ENCODE measurements at places on chromosomes 7 and 10. TPM values are rescaled to one million over a fixed set of nuclear protein-coding genes. Genes with fewer than 3 reads are reported as not detected.
A peak's percentile ranks its signal among the peaks of the same experiment; 100 is the strongest.

DNA sequence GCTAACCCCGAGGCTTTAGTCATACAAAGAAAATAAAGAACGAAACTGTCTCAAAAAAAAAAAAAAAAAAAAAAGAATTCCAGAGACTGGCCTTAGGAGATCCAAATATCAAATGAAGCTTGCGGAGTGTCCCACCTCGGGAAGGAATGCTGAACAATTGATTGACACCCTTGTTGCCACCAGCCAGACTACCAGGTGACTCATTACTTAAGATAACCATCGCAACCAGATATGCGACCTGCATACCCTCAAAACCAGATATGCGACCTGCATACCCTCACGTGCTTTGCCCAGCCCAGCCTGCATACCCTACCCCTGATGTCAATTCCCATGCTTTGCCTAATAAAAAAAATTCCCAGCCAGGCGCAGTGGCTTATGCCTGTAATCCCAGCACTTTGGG is 2.7 kb upstream of the PRKRIP1 start:
- no peak overlapping the region for H3K27ac ChIP-seq
- no peaks in the 10 kb centered on the region for H3K27me3 ChIP-seq
- H3K4me3 ChIP-seq: no peak overlapping the region
- peaks cover 5% of the 10 kb centered on the region for H3K4me1 ChIP-seq
- H3K36me3 ChIP-seq: no peaks in the 10 kb centered on the region

IQCE gene
- 24.4 TPM for total RNA-seq

IGFBP3 gene
- total RNA-seq: 29,310 TPM

GRCh38 chr7:73786588-73786987 is 16.5 kb upstream of the CLDN3 start:
- no peak overlapping the region for H3K4me3 ChIP-seq
- no peak overlapping the region for H3K27ac ChIP-seq
- no peaks in the 10 kb centered on the region for H3K36me3 ChIP-seq
- no peak for DNase-seq

DNA sequence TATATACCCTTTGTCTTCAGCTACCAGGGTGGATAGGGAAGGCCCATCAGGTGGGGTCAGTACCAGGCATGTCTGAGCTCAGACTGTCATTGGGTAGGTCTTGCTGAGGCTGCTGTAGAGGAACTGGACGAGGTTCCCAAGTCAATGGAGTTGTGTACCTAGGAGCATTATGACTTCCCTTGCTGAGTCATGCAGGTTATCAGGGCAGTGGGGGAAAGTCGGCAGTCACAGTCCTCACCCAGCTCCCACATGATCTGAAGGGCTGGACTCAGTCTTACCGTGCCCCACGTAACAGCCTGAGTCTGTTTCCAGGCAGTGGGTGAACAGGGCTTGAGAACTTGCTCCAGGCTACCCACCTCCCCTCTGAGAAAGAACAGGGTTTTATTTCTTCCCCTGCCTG is 260.8 kb upstream of the COBL start:
- no peak overlapping the region for H3K4me3 ChIP-seq
- H3K27me3 ChIP-seq: no peaks in the 10 kb centered on the region
- H3K36me3 ChIP-seq: no peaks in the 10 kb centered on the region
- no peaks in the 10 kb centered on the region for H3K4me1 ChIP-seq
- DNase-seq: no peak
- no peak overlapping the region for H3K27ac ChIP-seq

CDC14C gene
- total RNA-seq: 0.11 TPM

DNA sequence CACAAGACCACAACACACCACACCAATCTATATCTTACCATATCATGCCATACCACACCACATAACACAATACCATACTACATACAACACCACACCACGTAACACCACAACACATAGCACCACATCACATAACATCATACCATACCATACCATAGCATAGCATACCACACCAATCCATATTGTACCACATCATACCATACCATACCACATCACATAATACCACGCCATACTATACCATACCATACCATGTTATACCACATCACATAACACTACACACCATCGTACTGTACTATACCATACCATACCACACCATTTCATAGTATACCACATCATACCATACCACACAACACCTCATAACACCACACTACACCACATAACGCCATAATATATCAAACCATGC is 335.2 kb upstream of the VWC2 start:
- H3K27me3 ChIP-seq: no peaks in the 10 kb centered on the region
- H3K4me3 ChIP-seq: no peak overlapping the region
- DNase-seq: no peak

DNA sequence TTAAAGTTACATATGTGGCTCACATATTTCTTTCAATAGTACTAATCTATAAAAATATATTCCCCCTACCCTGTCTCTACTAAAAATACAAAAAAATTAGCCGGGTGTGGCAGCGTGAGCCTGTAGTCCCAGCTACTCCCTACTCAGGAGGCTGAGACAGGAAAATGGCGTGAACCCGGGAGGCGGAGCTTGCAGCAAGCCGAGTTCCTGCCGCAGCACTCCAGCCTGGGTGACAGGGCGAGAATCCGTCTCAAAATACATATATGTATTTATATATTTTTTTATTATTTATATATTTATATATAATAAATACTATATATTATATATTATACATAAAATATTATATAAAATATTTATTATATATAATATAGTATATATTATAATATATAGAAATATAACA is 69.7 kb upstream of the GRM3 start:
- H3K36me3 ChIP-seq: no peaks in the 10 kb centered on the region
- H3K27ac ChIP-seq: no peak overlapping the region
- no peaks in the 10 kb centered on the region for H3K27me3 ChIP-seq
- H3K4me1 ChIP-seq: no peaks in the 10 kb centered on the region
- H3K4me3 ChIP-seq: no peak overlapping the region

DNA sequence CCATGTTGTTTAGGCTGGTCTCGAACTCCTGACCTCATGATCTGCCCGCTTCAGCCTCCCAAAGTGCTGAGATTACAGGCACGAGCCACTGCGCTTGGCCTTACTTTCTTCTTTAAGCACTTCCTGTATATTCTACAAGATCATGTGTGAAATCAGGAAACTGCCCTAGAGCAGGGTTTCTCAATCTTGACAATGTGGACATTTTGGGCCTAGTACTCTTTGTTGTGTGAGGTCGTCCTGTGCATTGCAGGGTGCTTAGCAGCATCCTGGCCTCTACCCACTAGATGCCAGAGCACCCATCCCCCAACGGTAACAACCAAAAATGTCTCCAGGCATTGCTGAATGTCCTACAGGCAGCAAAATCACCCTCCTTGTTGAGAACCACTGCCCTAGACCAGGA is 24.7 kb downstream of the RRP12 start:
- no peak overlapping the region for H3K4me3 ChIP-seq
- H3K4me1 ChIP-seq: no peaks in the 10 kb centered on the region
- H3K36me3 ChIP-seq: no peaks in the 10 kb centered on the region
- DNase-seq: no peak

ANKRD61 gene
- not detected for total RNA-seq

DNA sequence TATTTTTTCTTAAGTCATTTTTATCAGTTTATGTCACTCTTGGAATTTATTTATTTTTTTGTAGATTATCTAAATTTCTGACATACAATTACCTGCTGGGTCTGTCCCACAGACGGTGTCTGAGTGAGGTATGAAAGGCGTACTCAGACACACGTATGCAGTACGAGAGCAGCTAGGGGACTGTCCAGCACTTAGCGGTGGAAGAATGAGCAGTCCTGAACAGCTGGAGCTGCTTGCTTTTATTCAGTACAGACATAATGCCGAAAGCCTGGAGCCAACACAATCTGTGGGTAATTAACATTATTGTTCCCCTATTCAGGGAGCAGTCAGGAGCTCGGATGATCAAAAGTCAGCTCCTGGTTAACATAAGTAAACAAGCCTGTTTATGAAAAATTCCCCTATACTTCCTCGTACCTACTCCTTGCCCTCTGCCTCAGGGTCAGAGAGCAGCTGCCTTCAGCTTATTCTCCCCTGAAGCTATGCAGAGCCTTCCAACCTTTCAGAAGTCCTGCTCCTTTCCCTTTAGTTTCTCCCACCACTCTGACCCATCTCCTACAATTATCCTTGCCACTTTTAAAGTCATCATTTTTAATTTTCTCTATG is 488.0 kb upstream of the POM121L12 start:
- H3K4me1 ChIP-seq: no peaks in the 10 kb centered on the region
- H3K36me3 ChIP-seq: no peaks in the 10 kb centered on the region
- no peak overlapping the region for H3K4me3 ChIP-seq
- DNase-seq: no peak
- no peak overlapping the region for H3K27ac ChIP-seq
- H3K27me3 ChIP-seq: no peaks in the 10 kb centered on the region

DNA sequence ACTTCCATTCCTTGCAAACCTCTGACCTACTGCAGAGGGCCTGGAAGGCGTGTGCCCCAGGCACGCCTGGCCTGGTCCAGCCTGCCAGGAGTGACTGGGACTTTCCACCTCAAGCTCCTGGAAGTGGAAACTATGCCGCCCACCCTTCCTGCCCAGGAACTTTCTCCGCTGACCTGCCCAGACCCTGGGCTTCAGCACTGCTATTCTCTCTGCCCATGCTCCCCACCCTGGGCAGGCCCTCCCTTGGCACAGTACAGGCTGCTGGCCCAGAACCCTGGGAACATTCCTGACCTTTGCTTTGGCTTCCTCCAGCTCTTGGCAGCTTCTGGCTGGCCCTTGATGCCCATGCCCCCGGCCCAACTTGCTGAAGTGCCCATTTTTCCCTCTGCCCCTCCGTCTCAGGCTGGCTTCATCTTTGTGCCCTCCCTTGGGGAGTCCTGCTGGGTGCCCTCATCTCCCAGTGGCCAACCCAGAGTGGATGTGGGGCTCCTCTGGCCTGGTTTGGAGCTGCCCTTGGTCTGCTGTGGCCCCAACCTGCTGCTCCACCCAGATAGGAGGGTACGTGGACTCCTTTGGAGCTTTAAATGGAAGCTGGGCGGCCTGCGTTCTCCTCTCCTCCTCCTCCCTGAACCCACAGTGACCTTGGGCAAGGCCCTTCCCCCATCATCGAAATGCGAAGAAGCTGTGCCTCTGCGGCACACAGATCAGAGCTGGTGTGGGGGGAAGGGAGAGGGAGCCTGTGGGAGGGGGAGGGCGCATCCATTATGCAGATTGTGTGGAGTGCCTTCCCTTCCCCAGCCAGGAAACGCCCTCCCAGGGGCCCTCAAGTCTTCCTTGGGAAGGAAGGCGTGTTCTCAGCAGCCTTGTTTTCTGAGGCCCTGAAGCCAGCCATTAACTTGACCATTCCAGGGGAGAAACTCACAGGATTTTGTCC is 3.4 kb downstream of the MMRN2 start:
- H3K4me3 ChIP-seq: no peak overlapping the region
- no peaks in the 10 kb centered on the region for H3K36me3 ChIP-seq
- peaks cover 14% of the 10 kb centered on the region for H3K4me1 ChIP-seq
- H3K27ac ChIP-seq: peak overlapping the region; percentile 12

- peak overlapping the region; percentile 85 for H3K4me3 ChIP-seq
- peaks cover 10% of the 10 kb centered on the region for H3K36me3 ChIP-seq
- DNase-seq: peak; percentile 19
- peaks cover 9% of the 10 kb centered on the region for H3K4me1 ChIP-seq
Measured at GRCh38 chr10:58384095-58384494, 1.1 kb upstream of the TFAM start.

DNA sequence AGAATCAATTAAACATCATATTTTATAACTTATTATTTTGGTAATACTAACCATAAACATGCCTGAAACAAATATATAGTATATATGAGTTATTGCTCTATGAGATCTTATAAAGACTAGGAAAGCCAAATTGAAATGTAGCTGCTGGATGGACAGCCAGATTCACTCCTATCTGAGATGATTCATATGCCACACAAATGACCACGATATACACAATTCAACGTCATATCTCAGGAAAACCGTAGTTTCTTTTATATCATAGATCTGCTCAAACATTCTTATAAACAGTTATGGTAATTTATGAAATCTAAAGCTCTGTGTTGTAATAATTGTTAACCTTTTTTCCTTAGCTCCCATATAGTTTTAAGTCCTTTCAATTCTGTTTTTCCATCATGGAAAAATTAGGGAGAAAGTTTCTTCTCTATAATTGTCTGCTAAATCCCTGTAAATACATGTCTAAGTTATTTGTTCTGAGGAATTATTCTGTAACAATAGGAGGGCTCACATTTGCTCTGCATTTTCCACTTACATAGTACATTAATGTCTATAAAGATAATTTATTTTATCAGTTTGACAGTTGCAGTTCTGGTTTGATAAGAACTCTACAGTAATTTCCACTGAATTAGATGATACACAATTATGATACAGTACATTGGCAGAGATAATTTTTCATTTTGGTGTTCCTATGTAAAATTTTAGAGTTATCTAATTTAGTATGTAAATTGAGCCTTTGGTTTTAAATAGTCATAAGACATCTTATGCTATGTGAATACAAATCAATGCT is 42.7 kb downstream of the GNAT3 start:
- H3K27me3 ChIP-seq: no peaks in the 10 kb centered on the region
- no peaks in the 10 kb centered on the region for H3K36me3 ChIP-seq
- no peak for DNase-seq
- H3K27ac ChIP-seq: no peak overlapping the region

DNA sequence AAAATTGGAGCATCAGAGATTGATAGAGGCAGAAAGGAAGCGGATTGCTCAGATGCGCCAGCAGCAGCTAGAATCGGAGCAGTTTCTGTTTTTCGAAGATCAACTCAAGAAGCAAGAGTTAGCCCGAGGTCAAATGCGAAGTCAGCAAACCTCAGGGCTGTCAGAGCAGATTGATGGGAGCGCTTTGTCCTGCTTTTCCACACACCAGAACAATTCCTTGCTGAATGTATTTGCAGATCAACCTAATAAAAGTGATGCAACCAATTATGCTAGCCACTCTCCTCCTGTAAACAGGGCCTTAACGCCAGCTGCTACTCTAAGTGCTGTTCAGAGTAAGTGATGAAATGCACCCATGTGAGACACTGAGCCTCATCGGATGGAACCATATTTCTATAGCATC is 33.1 kb downstream of the STAMBPL1 start:
- H3K27ac ChIP-seq: no peak overlapping the region
- DNase-seq: no peak
- H3K4me3 ChIP-seq: no peak overlapping the region
- H3K4me1 ChIP-seq: no peaks in the 10 kb centered on the region

DNA sequence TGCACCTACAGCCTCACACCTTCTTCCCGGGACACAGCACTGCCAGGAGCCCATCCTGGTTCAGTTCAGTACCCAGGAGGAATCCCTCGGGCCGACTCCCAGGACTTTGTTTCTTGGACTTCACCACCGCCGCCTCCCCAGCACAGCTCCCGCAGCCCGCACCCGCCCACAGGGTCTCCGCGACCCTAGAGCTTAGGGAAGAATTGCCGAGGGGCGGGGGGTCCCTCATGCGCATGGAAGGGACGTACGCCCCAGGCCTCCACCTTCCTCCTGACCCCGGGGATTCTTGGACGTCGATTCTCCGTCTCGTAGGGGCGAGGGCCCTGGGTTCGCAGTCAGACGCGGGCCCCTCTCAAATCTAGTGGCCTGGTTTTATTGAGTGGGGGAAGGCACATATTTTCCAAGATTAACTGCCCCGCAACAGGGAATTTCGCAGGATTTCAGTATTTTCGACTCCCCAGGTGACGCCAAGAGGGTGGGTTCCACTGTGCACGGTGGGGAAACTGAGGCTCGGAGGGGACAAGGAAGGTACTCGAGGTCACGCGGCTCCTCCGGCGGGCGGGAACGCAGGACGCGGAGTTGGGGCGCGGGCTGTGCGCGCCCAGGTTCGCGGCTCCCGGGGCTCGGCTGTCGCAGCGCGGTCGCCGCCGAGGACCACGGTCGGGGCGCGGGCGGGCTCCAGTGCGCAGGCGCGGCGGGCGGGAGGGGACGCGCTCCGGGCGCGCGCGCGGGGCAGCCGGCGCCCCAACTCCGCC is at the start of gene ADCY1:
Gene ADCY1 (plus strand): TSS at position 708 of the 755 bp plus-strand sequence. CDS start 176 bp downstream, outside the sequence.
- H3K27me3 ChIP-seq: peaks cover 48% of the 10 kb centered on the region
- no peaks in the 10 kb centered on the region for H3K36me3 ChIP-seq
- H3K4me3 ChIP-seq: peak within 1 kb of the TSS; percentile 48
- DNase-seq: peak; percentile 14

SAP25 gene
- total RNA-seq: not detected
